Cortex of kidney (tissue), 1 donor: ENCODE measurements at places on chromosomes 16 and 17.

- no peak for DNase-seq
These were observed 195.2 kb downstream of the IRX5 start for GRCh38 chr16:55125818-55126385.

DNA sequence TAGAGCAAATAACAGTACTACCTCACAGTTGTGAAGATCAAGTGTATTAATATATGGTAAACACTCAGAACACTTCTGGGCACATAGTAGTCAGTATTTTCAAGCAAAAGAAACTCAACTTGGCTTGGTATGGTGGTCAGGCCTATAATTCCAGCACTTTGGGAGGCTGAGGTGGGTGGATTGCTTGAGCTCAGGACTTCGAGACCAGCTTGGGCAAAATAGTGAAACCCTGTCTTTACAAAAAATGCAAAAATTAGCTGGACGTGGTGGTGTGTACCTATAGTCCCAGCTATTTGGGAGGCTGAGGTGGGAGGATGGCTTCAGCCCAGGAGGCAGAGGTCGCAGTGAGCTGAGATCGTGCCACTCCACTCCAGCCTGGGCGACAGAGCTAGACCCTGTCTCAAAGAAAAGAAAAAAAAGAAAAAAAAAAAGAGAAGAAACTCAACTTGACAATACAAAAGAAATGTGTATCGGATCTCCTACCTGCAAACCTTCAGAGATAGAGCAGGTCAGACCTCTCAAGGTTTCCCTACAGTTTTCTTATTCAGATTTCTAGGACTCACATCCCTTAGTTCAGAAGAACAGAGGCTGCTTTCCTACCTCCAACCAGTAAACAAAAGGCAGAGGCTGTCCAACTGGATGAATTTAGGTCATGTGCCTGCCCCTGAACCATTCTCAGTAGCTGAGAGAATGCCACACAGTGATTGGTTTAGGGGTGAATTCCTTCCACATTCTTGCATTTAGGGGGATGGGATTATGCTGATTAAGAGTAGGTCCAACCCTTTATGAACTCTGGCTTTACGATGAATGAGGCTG, 1.7 kb upstream of the KPNA2 start:
- DNase-seq: no peak

DNA sequence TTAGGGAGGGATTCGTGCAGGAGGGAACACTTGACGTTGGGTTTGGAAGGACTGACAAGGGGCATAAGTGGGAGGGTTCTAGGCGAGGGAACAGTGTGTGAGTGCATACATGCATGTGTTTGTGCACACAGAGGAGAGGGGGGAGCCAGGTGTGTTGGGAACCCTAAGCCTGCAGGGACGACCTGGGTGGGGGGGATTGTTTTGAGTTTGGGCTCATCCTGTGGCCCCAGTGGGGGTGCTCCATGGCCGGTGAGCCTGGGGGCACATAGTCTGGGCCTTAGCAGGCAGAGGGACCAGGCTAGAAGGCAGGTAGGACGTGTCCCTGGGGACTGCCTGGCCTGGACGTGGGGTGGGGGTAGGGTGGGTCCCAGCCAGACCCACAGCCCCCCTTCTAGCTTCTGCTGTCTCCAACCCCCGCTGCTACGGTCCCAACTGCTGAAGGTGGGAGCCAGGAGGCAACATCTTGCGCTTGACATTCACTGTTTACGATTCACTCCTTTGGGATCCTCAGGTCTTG, 11.9 kb upstream of the RASD1 start:
- DNase-seq: no peak

DNA sequence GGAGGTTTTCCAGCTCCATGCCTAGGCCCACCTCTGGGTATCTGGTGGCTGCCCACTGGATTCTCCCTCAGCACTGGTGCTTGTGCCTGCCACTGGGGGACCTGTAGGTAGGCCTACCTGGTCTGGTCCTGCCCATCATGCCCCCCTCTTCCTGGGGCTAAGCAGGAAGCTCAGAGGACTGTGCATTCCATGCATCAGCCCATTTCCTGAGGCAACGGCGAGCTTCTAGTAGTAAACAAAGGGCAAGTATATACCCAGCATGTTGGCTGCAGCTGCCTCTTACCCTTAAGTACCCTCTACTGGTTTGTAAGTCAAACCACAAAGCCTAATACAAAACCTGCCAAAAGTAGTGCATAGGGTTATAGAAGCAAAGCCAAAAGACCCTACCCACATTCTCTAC, 37.5 kb downstream of the SDR42E1 start:
- DNase-seq: no peak

DNA sequence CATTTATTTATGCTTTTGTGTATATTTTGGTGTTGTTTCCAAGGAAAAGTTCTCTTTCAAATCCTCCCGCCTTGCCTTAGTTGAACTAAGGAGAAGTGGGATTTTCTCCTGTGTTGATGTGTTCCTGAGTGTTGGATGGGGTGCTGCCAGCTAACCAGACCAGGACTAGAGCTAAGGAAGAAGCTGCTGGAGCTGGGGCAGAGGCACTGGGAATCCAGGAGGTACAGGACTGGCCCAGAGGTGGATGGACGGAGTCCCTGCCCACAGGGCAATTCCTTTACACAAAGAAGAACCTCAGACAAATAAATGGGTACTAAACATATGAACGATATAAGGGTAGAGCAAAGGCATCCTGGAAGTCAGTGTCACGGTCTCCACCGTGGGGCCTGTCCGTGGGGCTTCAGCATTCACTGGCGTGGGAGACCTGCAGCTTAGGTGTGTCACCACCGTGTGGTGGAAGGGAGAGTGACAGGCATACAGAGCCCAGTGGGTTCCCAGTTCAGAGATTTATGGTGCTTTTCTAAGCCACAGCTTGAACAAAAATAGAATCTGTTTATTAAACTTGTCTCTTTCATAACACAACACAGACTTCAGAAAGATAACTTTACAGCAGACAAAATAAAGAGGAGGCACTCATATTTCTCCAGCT, 270.7 kb downstream of the NTN1 start:
- no peak for DNase-seq

- no peak for DNase-seq
These were observed 20.1 kb downstream of the HBQ1 start for GRCh38 chr16:200388-200787.

DNA sequence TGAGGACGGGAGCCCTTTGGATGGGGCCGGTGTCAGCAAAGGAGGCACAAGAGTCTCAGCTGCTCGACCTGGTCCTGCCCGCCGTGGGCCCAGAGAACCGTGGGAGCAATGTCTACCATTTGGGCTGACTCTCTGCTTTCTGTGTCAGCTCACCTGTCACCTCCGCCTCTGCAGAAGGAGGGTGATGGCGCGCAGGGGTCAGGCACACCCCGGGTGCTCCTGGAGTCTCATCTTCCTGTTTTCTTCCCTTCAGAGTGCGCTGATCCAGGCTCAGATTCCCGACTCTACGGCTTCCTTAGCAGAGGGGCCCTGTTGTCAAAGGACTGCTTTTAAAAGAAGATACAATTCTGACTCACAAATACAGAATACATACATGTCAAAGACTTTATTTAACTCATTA, 167.1 kb downstream of the BANP start:
- DNase-seq: no peak
